ENCODE measurements at places on chromosomes 12 and 14.

- DNase-seq, result no peak
These were observed 172.4 kb downstream of the PHETA1 start for GRCh38 chr12:111196532-111196931.

GRCh38 chr14:51357250-51357649, 117.2 kb downstream of the TMX1 start:
- peak; percentile 21 for DNase-seq

DNA sequence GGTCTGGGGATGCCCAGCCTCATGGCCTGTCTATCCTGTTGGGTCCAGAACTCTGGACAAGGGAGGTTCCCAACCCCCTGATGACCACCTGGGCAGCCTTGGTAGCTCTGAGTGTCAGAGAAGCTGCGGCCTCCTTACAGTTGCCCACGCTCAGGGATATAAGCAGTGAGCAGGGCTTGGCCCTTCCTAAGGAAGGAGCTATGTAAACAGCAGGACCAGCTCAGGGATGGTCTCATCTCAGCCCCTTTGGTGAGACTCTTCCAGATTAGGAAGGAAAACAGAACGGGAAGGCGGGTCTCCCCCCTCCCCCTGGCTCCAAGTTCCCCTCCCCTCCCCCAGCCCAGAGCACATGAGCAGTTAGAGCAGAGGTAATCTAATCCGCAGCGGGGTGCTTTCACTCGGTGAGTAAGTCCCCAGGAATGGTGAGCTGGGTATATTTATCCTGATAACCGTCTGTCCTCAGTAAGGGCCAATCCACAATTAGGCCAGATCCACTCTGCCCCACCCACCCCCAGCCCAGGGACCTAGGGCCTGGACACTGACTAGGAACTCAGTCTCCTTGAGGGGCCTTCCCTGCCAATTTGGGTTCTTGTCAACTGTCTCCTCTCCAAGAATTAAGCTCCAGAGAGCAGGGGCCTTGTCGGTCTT, 29.5 kb upstream of the RPLP0 start:
- peak; percentile 95 for DNase-seq

DNA sequence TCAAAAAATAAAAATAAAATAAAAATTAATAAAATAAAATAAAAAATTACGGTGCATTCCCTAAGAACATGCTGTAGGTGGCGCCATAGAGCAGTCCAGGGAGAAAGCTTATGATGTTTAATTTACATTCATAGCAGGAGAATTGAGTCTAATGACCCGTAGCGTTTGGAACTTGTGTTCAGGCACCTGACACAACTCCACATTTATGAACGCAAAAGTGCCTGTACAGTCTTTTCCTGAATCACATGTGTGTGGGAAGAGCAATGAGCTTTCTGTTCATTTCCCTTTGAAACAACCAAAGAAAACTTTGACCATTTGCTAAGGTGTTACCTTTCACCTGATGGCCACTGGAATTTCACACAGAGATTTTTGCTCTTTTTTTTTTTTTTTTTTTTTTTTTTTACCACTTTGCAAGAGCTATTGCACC, 60.6 kb upstream of the KCNA1 start:
- DNase-seq, result no peak

GRCh38 chr12:119578112-119578511, 15.5 kb upstream of the TMEM233 start:
- DNase-seq, result no peak

DNA sequence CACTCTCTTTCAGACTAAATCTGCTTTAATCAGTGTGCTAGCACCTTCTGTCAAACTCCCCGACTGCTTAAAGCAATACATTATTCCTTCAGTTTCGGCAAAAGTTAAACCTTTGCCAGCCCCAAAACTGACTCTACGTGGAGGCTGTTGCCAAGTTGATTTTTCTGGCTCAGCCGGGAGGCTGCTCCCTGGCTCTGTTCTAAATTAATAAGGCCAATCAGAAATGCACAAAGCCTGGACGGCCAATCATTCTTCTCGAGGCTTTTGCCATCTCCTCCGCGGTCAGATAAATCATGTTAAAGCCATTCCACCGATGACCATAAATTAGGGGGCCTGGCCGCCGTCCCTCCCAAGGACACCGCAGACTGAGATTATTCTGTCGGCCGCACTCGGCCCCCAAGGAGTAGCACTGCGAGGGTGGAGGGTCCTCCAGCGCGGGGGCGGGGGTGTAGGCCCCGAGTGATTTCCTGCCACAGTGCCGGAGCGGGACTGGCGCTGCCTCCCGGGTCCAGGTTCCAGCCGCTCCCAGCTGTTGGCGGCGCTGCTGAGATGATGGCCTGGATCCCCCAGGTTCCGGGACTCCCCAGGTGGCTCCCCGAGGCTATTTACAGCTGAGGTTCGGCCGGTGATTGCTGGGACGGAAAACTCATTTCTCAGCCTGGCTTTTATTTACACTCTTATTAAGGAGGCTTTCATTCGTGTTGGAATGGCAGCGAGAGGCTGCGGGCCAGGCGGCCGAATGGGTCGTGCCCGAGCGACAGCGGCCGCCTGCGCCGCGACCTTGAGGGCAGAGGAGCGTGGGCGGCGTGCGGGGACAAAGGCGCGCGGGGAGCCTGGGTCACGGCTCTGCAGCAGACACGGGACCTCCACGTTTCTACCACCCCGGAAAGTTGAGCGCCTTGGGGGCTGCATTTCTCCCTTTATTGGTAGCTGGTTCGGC, 165.1 kb downstream of the MON2 start:
- DNase-seq, result peak; percentile 78

DNA sequence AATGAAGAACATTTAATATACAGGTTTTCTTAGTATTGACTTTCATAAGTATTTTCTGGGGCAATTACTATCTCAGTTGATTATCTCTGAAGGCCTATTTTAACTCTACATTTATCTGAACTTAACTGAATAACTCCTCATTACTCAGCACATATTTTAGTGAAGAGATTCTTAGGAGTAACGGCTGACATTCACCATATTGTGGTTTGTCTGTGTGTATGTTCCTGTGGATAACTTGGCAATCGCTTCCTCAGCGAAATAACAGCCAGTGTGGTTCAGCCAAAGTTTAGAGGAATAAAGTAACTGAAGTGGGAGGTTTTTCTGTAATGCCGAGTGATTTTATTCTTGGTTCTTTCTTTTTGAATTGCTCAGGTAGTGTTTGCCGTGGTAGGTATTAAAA, 168.0 kb downstream of the RAD51B start:
- DNase-seq, result peak; percentile 92

DNA sequence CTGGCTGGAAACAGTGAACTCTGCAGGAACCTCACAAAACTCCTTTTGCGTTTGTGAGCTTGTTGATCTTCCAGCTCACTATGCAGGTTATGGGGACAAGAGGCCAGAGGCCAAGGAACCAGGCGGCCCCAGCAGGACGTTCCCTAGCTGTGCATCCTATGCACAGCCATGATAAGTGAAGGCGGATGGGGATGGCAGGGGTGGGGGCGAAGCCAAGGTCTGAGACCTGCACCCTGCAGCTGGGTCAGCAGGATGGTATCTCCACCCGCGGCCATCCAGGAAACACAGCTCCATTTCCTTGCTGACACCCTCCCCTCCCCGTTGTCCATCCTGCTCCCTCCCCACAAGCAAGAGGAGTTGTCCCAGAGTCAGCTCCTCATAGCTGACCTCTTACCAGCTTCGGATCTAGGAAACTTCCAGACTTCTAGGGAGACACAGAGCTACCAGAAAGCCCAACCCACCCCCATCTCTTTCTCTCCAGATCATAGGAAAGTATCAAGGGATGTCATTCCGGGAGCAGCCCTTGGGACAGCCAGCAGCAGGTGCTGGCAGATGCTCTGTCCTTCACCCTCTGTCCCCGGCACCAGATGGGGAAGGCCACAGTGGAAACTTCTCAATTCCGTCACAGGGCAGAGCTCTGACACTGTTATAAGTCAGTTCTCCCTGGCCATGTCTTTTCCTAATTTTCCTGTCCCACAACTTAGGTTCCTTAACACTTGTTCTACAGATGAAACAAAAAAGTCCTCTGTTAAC, 9.4 kb downstream of the ZBTB39 start:
- no peak for DNase-seq

DNA sequence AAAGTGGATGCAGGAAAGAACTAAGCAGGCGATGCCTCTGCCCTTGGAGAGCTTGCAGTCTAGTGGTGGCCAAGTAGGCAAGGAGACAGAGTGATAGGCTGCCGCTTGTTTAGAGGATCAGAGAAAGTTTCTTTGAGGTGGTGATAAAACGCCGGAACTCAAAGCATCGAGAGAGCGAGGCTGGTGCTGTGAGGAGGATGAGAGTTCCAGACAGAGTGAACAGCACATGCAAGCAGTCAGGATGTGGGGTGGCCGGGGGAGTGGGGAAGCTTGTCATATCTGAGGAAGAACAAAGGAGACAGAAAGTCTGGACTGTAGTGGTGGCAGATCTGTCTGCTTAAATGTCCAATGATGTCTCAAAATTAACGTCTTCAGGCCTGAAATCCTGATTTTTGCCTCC, 319.7 kb downstream of the SNAPC1 start:
- DNase-seq, result no peak

GRCh38 chr12:3692616-3693365, 60.1 kb downstream of the CRACR2A start:
- DNase-seq, result no peak

DNA sequence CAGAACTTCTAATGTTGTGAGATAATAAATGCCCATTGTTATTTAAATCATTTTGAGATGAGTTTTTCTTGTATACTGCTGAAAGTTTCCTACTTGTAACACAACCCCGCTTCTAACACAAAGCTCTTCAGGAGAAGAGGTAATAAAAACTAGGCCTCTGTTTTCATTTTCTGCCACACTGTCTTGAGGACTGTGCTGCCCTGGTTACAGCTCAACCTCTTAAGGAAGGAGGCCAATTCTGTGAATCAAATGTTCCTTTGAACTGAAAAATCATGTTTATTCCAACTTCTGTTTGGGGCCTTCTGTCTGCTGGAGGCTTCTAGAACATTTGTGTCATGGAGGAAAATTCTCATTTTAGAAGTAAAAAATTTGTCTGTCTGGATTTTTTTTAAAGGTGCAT, 100.3 kb downstream of the LRIG3 start:
- no peak for DNase-seq

- DNase-seq, result no peak
These were observed 66.5 kb downstream of the TRIM9 start for GRCh38 chr14:51028361-51028760.

- DNase-seq, result no peak
These were observed 8.8 kb upstream of the CCDC85C start for GRCh38 chr14:99612738-99613330.

- no peak for DNase-seq
These were observed 14.5 kb downstream of the CBX5 start for GRCh38 chr12:54265364-54265812.

DNA sequence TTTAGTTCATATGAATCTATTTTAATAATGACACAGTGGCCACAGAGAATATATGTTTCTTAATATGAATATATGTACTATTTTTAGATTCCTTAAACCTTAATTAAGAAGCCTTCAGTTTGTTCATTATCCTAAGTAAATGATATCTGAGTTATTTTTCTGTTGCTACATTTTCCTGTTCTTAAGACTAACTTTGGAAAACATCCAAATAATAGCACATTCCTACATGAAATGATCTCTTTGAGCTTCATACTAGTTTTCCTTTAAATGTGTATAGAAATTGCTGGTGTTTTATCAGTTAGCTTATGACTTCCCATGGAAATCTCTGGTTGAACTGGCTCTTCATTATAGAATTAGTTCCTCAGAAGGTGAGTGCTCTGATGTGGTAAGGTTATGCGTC, 72.1 kb downstream of the POLR3B start:
- DNase-seq, result no peak

GRCh38 chr12:48031135-48031960, 27.1 kb upstream of the COL2A1 start:
- no peak for DNase-seq

GRCh38 chr12:62259631-62259992, 592 bp upstream of the USP15 start:
- no peak for DNase-seq

GRCh38 chr14:70707138-70708038, 65.7 kb downstream of the TTC9 start:
- DNase-seq, result peak; percentile 95

- no peak for DNase-seq
These were observed 4.1 kb upstream of the FIGNL2 start for GRCh38 chr12:51852404-51853137.

- DNase-seq, result no peak
These were observed 40.3 kb downstream of the NOPCHAP1 start for GRCh38 chr12:105026411-105026810.

DNA sequence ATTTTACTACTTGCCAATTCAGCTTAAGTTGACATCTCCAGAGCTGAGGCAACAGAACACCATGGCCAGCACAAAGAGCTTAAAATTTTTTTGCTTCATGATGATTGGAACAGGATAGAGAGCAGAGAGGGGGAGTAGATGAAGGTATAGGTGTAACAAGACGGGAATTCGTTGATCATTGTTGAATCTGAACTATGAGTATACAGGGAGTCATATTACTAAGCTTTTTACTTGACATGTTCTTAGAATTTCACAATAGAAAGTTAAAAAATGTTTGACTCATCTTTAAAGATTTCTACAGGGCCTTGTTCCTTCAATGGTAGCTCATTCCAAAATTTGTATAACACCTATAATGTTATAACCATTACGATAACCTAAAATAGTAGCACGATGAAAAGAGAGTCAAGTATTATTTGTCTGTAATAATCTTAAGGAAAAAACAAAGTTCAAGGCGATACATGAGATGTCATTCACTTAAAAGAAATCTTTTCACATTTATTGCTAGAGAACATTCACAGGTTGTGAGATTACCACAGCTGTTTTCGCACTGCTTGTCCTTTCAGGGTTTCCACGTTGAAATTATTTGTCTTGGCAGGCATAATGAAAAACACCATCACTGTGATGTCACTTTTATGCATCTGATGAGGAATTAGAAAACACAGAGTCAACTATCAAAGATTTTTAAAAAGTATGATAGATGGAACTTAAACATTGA, 33.9 kb downstream of the SPX start:
- DNase-seq, result peak; percentile 63

- no peak for DNase-seq
These were observed 151.4 kb downstream of the TMTC2 start for GRCh38 chr12:82838131-82838551.

DNA sequence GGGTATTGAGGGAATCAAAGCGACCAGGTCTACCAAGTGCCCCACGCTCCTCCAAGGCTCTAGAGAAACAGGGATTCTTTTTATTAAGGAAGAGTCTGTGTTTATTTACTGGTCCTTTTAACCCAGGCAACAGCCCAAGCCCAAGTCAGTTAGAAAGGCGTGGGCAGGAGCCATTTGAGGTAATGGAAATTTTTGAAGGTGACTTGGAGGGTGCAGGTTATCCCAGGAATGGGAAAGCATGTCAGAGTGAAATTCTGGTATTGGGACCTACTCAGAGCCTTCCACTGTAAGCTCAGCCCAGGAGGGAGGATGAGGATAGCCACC, 2.9 kb downstream of the SLC6A12 start:
- no peak for DNase-seq

- no peak for DNase-seq
These were observed 31.9 kb upstream of the HIF1A start for GRCh38 chr14:61663312-61663979.

All from NCI-H226 (cell line).